ENCODE measurements at places on chromosomes 3 and 15.

DNA sequence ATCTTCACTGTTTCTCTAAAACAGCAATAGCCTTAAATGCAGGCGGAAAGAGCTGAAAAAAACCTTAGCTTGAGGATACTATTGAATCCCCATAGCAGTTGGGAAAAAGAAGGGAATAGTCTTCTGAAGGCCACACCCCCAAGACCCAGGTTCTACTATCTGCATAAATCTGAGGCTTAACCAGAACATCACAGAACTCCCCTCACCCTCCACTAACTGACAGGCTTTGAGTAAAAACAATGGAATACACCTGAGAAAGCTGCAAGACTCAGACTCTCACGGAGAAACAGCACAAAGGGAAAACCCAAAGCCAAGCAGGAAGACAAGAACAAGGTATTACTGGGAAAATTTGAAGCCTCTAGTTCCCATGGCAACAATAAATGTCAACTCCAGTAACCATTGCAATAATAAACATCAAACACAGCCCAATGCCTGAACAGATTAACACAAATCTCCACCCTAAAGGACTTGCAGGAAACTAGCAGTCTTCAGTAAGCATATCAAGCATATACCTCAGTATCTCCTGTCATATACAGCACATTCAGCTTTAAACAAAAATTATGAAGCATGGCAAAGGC, 56.4 kb downstream of the TMCC1 start:
- DNase-seq: no peak

DNA sequence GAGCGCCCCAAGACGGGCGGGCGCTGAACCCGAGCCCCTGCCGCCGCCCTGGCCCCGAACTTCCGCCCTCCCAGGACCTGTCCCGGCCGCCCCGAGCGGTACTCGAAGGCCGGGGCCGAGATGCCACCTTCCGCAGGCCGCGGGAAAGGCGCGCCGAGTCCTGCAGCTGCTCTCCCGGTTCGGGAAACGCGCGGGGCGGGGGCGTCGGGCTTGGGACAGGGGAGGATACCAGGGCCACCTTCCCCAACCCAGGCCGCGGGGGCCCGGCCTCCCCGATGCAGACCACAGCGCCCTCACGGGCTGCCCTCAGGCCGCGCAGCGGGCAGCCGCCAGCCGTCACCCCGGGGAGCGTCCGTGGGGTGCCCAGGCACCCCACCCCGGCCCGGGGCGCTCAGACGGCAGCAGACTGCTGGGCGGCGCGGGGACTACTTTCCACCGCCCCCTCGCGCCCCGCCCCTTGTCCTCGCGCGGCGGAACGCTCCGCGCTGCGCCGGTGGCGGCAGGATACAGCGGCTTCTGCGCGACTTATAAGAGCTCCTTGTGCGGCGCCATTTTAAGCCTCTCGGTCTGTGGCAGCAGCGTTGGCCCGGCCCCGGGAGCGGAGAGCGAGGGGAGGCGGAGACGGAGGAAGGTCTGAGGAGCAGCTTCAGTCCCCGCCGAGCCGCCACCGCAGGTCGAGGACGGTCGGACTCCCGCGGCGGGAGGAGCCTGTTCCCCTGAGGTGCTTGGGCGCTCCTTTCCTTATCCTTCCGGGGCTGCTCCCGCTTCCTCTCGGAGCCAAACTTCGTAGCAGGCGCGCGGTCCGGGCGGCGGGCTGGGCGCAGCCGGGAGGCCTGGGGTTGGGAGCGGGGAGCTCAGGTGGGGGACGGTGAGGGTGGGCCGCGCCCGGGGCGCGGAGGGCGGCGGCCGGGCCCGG, at the start of gene CTNNB1:
Gene CTNNB1, plus strand, starts transcription at position 556 of the 916 bp plus-strand sequence. CDS start 24,564 bp downstream, outside the sequence.
- DNase-seq: peak; percentile 73

DNA sequence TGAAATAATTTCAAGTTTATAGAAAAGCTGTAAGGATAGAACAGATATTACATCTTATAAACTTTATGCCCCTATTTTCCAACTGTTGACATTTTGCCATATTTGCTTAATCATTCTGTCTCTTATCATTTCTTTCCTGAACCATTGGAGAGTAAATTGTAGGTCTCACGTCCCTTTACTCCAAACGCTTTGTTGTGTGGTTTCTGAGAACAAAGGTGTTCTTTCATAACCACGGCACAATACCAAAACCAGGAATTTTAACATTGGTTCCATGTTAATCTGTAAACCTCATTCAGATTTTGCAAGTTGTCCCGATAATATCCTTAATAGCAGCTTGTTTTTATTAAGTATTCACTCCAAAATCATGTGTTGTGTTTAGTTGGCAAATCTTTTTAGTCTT, 134.8 kb downstream of the AKAP13 start:
- peak; percentile 66 for DNase-seq

- no peak for DNase-seq
Observed at GRCh38 chr3:125202197-125202596, 10.4 kb downstream of the SLC12A8 start.

- no peak for DNase-seq
Observed at GRCh38 chr3:163773136-163773535, 1305.2 kb downstream of the SI start.

DNA sequence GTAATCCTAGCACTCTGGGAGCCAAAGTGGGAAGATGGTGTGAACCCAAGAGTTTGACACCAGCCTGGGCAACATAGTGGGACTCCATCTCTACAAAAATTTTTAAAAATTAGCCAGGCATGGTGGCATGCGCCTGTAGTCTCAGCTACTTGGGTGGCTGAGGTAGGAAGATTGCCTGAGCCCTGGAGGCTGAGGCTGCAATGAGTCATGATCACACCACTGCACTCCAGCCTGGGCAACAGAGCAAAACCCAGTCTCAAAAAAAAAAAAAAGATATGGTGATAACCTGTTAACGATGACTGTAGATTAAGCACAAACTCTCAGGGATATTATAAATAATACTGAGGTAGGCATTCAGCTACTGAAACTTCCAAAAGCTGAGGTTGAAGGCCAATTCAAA, 107.5 kb downstream of the SLC49A4 start:
- DNase-seq: no peak

DNA sequence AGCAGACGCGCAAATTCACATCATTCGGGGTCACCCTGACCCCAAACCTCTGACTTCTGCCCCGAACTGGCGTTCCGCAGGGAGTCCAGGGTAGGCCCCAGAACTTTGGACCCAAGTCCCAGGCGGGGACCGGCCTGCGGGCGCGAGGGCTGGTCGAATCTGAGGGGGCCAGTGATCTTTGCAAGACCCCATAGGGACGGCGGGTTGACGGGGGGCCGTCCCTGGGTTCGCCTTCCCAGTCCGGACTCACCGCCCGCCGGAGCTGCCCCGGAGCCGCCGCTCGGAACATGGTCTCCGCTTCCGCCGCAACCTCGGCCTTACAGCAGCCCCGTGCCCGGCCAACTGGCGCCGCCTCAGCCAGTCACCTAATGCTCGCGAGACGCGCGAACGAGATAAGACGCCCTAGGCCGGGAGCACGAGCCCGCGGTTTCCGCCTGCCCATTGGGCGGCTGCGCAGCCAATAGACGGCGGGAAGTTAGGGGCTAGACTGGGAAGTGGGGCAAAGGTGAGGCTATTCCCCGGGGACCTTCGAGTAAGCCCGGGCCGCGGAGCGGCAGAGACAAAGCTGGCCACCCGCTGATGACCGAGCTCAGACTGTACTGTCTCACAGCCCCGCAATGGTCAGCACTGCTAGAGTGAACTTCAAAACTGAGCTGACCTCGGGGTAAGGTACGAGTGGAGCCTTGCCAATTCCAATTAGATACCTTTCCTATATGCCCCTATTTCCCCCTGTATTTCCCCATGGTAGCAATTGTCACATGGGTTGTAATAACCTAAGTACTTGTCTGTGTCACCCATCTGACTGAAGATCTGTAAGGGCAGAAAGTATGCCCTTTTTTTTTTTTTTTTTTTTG, at the start of gene ETFA:
Gene ETFA, minus strand, starts transcription at position 370 of the 854 bp plus-strand sequence. Its CDS starts 81 bp downstream, at position 289.
- peak; percentile 96 for DNase-seq

- DNase-seq: no peak
Observed at GRCh38 chr3:143653493-143653892, 194.8 kb downstream of the SLC9A9 start.

- no peak for DNase-seq
Observed at GRCh38 chr3:87228316-87228715, 1.2 kb downstream of the CHMP2B start.

GRCh38 chr15:99321468-99321867, 70.2 kb downstream of the LRRC28 start:
- no peak for DNase-seq

- no peak for DNase-seq
Observed at GRCh38 chr15:39473298-39473947, 107.5 kb upstream of the THBS1 start.

- DNase-seq: no peak
Observed at GRCh38 chr15:63396152-63396928, 14.7 kb upstream of the CA12 start.

- no peak for DNase-seq
Observed at GRCh38 chr3:194000100-194000499, 135.8 kb upstream of the HES1 start.

- DNase-seq: no peak
Observed at GRCh38 chr3:150867434-150867833, 37.8 kb downstream of the MINDY4B start.

DNA sequence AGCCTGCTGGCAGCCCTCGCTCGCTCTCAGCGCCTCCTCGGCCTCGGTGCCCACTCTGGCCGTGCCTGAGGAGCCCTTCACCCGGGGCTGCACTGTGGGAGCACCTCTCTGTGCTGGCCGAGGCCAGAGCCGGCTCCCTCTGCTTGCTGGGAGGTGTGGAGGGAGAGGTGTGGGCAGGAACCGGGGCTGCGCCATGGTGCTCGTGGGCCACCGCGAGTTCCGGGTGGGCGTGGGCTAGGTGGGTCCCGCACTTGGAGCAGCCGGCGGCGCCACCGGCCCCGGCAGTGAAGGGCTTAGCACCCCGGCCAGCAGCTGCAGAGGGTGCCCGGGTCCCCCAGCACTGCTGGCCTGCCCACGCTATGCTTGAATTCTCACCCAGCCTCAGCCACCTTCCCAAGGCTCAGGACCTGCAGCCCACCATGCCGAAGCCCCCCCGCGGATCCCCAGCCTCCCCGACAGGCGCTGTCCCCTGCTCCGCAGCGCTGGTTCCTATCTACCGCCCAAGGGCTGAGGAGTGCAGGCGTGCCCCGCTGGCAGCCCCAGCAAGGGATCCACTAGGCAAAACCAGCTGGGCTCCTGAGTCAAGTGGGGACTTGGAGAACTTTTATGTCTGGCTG, 863.3 kb downstream of the IGSF11 start:
- no peak for DNase-seq

- no peak for DNase-seq
Observed at GRCh38 chr3:119324899-119325298, 30.7 kb downstream of the ARHGAP31 start.

DNA sequence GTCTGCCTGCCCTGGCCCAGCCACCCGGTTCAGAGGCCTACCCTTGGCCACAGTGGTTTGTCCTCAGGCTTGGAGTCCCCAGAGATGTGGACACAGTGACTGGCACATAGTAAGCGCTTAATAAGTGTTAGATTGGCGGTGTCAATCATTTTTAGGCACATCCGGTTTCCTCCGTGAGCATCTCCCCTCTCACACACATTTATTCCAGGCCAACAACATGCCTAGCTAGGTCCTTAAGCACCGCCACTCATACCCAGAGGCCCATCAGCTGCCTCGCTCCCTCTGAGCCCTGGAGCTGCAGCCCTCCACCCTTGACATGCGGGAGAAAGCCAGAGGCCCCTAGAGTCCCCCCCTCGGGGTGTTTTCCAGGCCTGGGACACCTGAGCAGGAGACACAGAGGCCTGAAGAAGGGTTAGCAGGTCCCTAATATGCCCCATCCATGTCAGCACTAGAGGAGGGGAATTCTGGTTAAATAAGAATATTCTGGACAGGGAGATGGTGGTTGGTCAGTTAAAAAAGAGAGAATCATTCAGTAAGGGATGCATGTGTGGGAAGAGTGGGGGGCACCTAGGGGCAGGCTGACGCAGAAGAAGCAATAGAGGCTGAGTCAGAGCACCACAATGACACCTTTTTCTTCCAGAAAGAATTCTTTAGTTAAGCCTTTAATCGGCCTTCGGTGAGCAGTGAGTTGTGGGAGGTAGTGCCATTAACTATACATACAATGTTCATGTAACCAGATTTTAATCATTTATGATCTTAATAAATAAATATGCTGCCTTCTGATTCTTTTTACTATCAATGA, 22.3 kb downstream of the NR2F2 start:
- no peak for DNase-seq

DNA sequence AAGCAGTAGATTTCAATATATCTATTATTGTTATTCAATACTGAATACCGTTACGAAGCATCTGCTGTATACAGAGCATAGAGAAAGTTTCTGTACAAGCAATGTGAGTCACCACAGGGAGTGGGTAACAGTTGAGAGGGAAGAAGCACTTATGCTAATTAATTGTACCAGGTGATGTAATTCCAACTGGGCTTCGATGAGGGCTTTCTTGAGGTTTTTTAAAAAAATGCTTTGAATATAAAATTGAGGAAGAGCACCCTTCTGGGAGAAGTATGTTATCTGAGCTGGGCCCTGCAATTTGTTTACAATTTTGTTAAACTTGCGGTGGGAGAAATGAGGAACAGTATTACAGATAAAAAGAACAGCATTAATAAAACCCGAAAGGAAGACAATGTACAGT, 197.9 kb downstream of the TPRG1 start:
- no peak for DNase-seq

- DNase-seq: no peak
Observed at GRCh38 chr3:12425850-12426579, 58.3 kb upstream of the TSEN2 start.

DNA sequence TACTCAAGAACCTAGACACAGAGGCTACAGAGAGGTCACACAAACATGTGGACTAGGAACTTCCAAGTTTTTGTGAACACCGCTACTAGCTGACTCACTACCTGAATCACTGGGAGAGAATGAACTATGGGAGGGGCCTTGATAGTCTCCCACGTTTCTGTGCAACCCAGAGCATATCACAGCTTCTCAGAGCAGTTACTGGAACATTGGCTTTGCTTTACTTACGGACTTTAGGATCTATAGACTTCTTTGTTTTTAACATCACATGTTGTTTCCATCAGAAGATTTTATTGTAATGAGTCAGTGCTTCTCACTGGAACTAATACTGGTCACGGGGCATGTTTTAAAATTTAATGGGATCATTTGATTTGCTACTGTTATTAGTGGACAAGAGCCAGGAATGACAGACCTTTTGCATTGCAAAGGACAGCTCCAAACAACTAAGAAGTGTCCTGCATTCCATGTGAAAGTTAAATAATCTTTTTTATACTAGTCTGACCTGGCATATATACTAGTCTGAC, 35.6 kb downstream of the RTP4 start:
- peak; percentile 88 for DNase-seq
